Choroid plexus epithelial cell (primary cell): ENCODE measurements at places on chromosomes 1 and 21.
A peak's percentile ranks its signal among the peaks of the same experiment; 100 is the strongest.

- DNase-seq: no peak
Measured at GRCh38 chr1:234776256-234776875, 166.4 kb upstream of the IRF2BP2 start.

GRCh38 chr1:156956333-156956732 is 35.9 kb downstream of the LRRC71 start:
- DNase-seq: no peak

GRCh38 chr1:58884706-58885661 is 101.1 kb upstream of the JUN start:
- peak; percentile 24 for DNase-seq

GRCh38 chr1:3688356-3689137 is 36.2 kb downstream of the TP73 start:
- DNase-seq: peak; percentile 16

DNA sequence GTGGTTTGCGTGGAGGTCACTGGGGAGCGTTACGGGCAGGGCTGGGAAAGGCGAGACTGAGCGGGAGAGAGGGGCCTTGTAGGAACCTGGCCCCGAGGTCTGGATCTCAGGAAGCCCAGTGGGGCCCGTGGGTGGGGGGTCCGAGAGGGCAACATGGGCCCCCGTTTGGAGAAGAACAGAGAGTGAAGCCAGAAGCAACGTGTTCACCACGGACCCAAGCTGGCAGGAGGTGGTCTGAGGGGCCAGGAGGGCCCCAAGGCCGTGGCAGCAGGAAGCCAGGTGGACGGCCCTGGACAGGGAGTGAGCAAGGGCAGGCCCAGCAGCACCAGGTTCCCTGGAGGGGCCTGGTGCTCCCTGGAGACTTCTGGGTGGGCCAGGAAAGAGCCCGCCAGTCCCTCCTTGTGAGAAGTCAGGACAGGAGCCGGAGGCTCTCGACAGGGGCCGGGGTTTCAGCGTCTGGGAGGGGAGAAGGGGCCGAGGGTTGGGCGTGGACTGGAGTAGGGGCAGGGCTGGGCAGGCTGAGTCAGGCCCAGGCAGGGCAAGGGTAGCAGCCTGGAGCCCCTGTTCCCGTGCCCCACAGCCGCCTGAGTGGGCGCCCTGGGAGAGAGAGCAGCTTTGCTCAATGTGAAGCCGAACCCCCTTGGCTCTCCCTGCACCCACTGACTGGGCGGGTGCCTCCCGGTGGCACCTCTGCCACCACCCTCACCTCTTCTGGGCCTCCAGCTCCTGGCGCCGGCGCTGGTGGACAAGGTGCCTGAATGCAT is 33.5 kb downstream of the CFAP74 start:
- no peak for DNase-seq

DNA sequence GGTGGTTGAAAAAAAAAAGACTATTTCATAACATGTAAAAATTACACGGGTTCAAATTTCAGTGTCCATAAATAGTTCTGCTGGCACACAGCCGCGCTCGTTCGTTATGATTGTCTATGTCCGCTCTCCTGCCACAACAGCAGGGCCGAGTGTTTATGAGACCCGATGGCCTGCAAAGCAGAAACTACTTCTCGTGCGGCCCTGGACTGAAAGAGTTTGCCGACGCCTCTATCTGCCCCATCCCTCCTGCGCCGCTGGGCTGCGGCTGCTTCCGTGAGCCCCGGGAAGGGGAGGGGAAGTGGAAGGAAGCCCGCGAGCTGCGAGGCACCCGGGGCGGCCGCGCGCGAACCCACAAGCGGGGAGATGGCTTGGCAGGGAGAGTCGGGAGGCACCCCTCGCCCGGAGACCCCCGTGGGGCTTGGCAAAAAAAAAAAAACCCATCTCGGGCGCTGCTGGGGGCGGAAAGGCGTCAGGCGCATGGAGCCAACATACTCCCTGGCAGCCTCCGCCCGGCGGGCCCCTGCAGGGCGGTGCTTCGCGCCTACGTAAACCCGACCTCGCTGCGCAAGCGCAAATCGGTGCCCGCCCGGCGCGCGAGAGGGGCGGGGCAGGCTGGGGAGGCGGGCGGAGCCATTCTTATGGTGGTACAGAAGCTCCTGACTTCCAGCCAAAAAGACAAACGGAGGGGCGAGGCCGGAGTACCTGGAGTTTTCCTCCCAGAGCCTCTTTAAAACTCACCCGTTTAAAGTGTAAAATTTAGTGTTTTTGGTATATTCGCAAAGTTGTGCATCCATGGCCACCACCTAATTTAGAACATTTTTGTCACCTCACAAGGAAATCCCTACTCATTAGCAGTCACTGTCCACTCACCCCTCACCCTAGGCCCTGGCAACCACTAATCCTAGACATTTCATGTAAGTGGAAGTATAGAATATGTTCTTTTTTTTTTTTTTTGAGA is 8.3 kb downstream of the SLC27A3 start:
- DNase-seq: peak; percentile 94

DNA sequence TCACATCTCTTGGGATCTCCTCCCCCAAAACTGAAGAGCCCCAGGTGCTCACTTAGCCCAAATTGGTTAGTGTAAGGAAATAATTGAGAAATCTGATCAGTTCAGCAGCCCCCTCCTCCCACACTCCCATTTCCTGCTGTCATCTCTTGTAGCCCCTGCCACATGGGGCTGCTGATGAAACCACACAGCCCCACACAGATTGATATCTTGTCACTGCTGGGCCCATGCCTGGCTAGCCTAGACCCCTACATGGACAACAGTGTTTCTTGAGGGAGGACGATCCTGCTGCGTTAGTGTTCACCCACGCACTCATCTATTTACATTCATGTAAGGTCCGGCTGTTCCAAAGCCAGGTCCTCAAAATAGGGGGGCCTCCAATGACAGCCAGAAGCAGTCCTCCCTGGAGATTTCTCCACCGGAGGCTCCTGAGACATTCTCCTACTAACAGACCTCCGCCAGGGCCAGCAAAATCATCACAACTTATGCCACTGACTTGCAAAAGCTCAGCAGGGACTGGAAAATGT is 23.9 kb upstream of the RXRG start:
- DNase-seq: no peak

DNA sequence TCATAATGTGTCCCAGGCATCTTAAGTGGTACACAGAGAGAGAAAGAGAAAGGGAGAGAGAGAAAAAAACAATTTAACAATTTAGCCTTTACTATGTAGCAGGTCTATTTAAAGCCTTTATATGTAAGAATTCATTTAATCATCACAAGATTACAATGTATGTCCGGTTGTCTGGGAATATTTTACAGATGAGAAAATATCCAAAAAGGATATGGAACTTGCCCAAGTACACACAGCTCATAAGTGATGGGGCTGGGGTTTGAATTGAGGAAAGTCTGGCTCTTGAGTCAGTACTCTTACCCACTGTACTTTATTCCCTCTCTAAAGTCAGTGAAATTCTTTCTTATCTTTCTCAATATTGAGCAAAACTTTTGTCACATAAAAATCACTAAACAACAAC is 104.6 kb downstream of the LYPLAL1 start:
- no peak for DNase-seq

DNA sequence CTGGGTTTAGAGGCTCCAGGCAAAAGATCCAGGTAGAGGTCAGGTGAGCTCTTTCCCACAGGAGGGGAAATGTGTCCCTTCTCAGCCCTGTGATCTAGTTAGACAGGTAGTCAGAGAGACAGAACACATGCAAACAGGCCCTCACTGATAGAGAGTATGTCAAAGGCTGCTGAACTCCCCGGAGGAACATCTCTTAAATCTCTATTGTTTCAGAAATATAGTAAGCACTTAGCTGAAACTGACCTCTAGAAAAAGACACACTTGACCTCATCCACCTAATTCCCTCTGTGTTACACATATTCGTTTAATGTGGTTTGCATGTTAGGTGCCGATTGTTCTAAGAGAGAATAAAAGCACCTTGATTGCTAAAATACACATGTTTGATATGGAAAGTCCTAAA is 23.3 kb downstream of the SUSD4 start:
- no peak for DNase-seq

GRCh38 chr1:34070201-34070836 is 94.7 kb downstream of the CSMD2 start:
- DNase-seq: no peak

DNA sequence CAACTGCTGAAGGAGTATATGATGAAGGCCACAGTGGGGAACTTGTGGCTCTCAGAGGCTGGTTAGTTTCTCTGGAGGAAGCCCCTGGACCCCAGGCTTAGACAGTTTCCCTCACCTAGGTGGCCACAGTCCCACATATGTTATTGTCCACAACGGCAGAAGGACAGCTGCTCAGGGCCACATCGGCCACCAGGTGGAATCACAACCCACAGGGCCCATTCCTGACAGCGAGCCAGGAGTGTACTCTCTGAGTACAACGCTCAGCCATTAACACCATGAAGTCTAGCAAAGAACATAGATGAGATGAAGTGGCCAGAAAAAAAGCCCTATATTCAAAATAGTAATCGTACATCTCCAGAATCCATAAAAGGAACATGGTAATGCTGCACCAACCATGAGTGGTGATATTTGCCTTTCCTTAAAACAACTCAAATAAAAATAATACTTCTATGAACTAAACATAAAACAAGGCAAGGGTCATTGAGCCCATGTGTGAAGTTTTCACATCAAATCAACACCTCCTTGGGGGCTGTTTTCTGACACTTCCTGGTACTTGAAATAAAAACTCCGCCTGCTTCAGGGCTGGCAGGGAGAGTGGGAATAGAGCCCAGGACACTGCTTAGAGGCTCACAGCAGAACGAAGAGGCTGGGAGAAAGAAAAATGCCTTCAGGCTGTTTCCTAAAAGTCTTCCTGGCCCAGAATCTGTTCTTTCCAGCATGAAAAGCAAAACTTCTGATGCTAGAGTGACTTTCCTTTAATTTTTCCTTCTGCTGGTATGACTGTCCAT is 383.3 kb downstream of the HHAT start:
- no peak for DNase-seq

GRCh38 chr1:110308247-110308646 is 30.9 kb upstream of the RBM15 start:
- peak; percentile 91 for DNase-seq

DNA sequence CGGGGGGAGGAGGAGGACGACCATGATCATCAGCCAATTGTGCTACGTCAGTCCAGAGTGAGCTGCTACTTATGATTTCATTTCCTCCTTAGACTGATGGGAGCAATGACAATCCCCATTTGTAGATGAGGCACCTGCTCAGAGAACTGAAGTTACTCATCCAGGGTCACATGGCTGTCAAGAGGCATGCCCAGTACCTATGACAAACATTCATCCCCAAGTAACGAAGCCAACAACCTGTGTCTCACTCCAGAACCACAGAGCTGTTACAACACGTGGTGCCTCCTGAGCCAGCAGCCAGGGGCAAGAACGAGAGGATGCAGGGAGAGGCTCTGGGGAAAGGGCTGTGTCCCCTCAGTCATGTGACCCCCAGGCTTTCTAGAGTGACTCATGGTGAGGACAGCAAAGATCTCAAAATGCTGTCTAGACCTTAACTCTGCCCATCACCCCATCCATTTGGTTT is 93.6 kb downstream of the SIM2 start:
- no peak for DNase-seq

- DNase-seq: no peak
Measured at GRCh38 chr1:185914089-185914488, 179.9 kb downstream of the HMCN1 start.

DNA sequence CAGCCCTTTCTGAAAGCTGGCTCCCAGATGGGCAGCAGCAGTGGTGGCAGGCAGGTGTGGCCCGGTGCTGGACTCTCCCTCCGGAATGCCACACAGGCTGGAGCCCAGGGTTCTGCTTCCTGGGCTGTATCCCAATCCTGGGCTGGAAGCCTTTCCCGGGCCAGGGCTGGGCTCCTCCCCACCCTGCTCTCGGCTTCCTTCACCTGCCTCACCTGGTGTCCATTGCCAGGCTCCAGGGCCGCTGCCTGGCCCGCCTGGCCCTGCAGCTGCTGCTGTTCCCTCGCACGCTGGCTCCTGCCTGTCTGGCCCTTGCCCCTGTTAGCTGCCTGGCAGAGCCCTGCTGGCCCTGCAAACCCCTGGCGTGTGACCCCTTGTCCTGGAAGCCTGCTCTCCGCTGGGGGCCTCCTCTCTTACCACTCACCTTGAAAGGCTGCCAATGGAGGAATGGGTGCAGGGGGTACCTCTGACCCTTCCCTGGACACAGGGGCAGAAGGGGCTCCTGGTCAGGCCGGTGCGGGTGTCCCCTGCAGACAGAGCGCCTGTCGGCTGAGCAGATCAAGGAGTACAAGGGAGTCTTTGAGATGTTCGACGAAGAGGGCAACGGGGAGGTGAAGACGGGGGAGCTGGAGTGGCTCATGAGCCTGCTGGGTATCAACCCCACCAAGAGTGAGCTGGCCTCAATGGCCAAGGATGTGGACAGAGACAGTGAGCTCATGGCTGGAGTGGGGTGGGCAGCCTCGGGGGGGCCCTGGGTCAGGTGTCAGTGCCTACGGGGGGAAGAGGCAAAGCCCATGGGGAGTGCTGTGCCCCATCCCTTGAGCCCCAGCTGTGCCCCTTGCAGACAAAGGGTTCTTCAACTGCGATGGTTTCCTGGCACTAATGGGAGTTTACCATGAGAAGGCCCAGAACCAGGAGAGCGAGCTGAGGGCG is 1.1 kb downstream of the CALML6 start:
- DNase-seq: no peak

DNA sequence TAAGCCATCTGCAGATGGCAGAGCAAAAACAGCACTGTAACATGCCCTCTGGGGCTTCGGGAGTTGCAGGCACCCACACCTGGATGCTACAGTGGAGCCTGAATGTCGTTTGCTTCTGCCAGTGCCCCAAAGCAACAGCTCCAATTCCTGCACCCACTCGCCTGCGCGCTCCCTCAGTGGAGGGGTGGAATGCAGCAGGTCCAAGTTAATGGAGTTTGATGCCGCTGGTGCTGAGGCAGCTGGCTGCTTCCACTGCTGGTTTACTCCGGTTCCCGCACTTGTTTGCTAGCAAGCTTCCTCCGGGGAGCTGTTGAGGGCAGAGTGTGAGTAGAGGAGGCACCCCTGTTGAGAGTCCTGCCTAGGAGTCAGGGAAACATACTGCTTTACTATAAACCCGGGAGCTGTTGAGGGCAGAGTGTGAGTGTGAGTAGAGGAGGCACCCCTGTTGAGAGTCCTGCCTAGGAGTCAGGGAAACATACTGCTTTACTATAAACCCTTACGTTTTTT is 584.0 kb upstream of the TMPRSS15 start:
- DNase-seq: no peak

GRCh38 chr1:182374101-182374834 is 17.3 kb downstream of the GLUL start:
- no peak for DNase-seq

DNA sequence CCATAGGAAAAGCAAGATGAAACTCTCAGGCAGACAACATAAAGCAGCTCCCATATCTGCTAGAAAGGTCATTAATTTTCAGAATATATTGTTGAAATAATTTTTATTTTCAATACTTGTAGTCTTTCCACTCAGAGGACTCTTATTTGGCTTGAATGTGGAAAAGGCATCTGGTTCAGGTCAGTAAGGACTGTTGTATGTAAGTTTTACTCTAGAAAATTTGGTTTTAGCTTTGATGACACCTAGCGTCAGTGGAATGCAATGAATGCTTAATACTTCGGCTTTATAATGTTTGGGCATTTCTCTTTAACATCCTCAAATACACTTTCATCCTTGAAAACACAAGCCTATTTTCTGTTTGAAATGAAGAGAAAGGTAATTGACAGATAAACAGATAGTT is 63.3 kb downstream of the LRRC40 start:
- DNase-seq: peak; percentile 68

GRCh38 chr21:38327984-38328383 is 71.2 kb downstream of the KCNJ15 start:
- no peak for DNase-seq
